Activated CD4-positive, CD25-positive, alpha-beta regulatory T cell treated with anti-CD3 and anti-CD28 coated beads, Interleukin-2, amount 50 U/mL, for 16 hours (primary cell): ENCODE measurements at places on chromosomes 5 and 9.

DNA sequence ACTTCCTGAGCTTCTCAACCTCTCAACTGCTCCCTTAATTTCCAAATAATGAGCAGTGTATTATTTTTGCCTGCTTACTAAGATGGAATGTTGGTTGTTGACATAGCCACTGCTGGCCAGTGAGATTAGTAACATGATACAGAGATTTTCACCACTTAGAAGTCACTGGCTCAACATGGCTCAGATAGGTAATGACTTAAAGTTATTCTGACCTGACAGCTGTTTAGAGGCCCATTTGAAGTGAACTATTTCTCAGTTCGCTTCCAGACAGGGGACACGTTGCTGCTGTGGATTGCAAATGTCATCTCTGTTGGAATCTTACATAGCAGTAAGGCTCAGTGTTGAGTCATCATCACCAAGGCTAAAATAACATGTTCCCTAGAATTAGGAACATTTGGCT, 490.2 kb downstream of the TLE4 start:
- no peak for DNase-seq

GRCh38 chr9:1050125-1050895, at the start of gene DMRT2:
Gene DMRT2 (plus strand): TSS chr9:1050357. CDS start chr9:1051614, 1,257 bp downstream.
- no peak for DNase-seq

GRCh38 chr5:119966028-119966427, 336.7 kb downstream of the FAM170A start:
- no peak for DNase-seq

- DNase-seq: no peak
Observed at GRCh38 chr5:166795756-166796155, 1495.7 kb upstream of the WWC1 start.

- DNase-seq: no peak
Observed at GRCh38 chr5:175436359-175436758, 7.6 kb downstream of the DRD1 start.

DNA sequence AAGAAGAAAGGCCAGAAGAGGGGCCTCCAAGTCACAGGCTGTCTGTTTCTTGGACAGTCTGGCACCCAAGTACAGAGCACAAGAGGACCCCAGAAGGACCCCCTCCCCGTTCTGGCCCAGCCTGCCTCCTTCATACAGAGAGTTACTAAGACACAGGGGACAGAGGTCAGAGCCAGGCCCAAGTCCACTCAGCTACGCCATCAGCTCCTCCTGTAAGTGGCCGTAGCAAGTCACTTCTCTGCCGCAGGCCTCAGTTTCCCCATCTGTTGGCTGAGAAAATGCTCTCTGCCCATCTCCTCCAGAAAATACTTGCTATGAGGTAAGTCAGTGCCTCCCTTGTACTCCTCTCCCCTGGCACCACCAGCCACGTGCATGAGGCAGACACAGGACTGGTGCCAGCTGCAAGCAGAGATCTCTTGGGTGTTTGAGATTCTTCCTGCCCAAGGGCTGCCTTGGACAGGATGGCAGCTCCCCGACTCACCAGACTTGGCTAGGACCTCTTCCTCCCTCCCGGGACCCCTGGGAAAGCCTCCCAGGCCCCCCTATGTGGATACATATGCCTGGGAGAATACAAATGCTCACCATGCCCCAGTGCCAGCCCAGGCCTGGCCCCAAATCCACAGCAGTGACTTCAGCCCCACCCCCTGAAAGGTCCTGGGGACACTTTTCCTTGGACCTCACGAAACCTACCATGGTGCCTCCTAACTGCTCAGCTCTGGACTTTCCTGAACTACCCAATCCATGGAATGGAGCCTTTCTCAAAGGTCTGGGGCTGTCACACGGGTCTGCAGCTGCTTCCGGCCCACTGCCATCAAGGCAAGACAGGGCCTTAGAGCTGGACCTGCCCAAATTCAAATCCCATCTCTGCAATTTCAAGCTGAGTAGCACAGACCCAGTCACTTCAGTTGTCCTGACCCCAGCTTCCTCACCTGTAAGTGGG, 5.1 kb downstream of the EEIG1 start:
- DNase-seq: no peak

DNA sequence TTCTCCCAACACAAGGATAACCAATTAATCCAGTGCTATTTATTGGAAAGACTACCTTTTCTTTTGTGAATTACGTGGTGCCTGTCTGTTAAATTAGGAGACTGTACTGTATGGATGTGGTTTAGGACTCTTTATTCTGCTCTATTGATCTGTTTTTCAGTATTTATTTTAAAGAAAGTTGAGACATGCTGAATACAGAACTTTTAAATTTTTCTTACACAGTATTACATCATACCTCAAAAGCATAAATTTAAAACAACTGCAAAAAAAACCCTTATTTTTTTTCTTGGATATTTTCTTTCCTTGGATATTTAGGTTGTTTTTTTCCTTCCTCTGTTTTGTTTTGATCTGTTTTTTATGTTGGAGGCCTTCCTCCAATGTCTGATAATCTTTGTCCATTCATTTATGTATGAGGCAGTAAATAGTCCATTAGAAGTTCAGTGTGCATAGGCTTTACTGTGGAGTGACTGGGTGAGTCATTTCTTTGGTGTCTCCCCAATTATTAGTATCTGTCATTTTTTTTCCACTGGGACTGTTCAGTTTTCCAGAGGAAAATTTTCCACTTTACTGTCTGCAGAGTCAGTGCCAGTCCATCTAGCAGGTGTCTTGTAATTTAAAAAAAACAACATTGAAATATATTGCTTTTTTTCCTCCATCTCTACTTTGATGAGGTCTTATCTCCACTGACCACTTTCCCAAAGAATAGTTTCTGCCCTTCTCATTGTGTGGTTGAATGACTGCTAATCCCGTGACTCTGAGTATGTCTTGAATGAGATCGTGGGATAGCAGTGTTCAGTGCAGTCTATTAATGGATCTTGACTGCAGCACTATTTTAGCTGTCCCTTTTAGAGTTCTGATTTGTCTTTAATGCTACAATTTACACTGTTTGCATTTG, 15.2 kb downstream of the CYSTM1 start:
- DNase-seq: no peak

DNA sequence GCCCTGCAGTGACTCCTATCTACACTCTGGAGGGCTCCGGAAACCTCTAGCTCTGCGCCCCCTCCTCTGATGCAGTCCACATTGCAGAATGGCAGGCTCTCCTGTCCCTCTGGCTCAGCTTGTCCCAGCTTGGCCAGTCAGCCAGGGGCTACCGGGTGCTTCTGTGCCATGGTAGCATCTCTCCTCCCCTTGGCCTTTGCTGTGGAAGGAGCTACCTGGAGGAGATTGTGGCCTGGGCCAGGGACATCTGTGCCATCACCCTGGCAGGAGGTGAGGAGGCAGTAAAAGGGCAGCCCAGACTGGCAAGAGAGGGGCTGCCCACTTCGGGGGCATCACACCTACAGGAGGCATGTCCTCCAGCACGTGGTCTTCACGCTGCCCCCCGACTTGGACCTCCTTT, 38.1 kb upstream of the FCN1 start:
- DNase-seq: no peak

- no peak for DNase-seq
Observed at GRCh38 chr5:175663186-175664184, 5.6 kb downstream of the HRH2 start.

GRCh38 chr5:52963636-52964035, 25.5 kb upstream of the ITGA2 start:
- no peak for DNase-seq

DNA sequence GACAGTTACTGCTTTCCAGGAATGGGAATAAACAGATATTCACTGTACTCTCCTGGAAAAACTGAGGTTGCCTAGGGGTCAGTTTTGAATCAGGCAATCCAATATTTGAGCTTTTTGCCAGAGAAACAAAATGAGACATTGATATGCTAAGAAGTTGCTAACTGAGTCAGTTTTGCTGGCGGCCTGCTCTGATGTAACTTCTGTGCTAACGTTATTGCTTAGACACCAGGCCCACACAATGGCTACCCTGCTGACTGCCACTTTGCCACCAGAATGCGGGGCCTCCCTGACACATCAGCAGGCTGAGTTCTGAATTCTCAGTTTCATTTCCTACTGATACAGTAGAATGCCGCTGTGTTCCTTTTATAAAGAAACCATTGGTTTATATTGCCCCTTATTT, 18.2 kb upstream of the ZNF618 start:
- DNase-seq: no peak

GRCh38 chr9:110027671-110028081, 180.3 kb downstream of the C9orf152 start:
- no peak for DNase-seq

DNA sequence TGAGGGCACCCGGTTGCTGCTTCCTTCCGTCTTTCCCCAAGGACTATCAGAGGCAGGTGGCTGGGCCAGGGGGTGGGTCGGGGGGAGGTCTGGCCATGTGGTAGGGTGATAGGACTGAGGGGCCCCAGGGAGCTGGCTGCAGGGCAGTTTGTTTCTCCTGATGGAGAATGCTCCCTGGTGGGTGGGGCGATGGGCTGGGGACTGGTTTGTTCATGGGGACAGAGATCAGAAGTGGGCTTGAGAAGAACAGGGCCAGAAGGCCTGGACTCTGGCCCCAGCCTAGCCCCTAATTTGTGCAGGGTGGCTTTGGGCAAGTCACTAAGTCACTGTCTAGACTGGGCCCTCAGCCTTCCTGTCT, 117.4 kb downstream of the RGS3 start:
- DNase-seq: no peak

- DNase-seq: no peak
Observed at GRCh38 chr9:125561509-125562148, 145.4 kb downstream of the MAPKAP1 start.

- no peak for DNase-seq
Observed at GRCh38 chr5:153896701-153897100, 142.0 kb downstream of the FAM114A2 start.

DNA sequence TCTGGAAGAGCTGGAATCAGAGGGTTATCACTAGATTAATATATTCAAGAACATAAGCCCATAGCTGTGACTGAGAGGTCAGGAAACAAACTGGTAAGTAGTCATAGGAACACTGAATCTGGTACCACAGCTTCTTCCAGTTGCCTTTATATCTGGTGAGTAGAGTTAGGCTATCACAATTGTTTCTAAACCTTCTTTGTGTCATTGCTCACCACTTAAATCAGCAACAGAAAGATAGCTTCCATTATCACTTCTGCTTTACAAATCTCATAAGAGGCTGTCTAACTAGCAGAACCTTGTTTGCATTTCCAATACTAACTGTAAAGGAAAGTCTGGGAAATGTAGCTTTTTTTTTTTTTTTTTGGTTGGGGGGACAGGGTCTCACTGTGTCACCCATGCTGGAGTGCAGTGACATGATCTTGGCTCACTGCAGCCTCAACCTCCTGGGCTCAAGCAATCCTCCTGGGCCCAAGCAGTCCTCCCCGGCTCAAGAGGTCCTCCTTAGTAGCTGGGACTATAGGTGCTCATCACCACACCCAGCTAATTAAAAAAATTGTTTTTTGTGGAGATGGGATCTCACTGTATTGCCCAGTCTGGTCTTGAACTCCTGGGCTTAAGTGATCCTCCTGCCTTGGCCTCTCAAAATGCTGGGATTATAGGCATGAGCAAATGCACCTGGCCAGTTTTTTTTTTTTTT, 22.0 kb downstream of the CDC42SE2 start:
- no peak for DNase-seq

- DNase-seq: no peak
Observed at GRCh38 chr9:21576331-21577189, 94.4 kb upstream of the IFNE start.

DNA sequence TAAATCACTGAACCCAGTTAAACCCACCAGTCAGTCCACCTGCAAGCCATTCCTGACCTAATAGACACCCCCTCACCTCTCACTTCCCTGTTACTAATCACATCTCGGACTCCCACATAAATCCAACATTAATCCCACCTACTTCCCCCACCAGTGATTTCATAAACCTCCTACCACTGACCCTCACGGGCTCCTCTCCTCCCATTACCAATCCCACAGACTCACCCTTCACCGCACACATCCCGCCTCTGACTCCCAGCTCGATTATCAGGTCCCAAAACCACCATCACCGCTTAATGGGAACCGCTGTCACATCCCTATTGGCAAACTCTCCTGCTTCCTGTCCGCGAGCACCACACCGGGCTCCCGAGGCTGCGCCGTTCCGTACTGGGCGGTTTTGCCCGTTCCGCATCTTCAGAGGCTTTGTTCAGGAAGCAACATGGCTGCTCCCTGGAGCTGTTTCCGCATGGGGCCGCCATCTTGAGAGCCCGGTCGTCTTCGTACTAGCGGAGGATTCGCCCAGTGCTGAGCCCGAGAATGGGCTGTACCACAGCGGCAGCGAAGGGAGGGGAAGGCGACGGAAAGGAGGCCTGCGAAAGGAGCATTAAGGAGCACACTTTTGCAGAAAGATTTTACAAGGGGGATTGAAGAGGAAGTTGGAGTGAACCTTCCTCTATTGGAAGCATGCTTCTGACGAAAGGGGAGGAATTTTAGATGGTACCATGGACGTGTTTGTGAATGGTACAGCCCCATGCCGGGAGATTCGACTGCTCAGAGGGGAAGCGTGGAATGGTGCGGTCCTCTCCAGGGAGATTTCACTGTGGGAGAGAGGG, at the start of gene ZNF300:
Gene ZNF300, minus strand, starts transcription at position 502 of the 833 bp plus-strand sequence. CDS start 1,825 bp downstream, outside the sequence.
- DNase-seq: no peak

DNA sequence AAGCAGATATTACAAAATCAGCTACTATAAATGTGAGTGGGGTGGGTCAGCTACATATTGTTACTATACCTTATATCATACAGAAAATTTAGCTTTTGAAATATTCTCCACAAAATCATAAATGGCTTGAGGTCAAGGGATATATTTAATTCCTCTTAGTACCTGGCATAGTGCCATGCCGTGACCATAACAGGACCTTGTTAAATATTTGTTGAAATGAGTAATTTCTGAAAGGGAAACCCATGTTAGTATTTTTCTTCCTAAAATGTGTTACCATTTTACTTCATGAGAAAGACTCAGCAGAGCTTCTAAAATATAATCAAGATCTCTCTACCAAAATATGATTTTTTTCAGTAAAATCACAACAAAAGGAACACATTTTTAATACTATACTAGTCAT, 14.8 kb downstream of the ATP10B start:
- no peak for DNase-seq
